ENCODE measurements at places on chromosomes 1 and 21. TPM values are rescaled to one million over a fixed set of nuclear protein-coding genes. Genes with fewer than 3 reads are reported as not detected.
A peak's percentile ranks its signal among the peaks of the same experiment; 100 is the strongest.

Gene USP24
- total RNA-seq = 48.4 TPM

Gene CELA2B
- total RNA-seq = not detected

Gene CFAP107
- total RNA-seq = not detected

Gene SNX7
- total RNA-seq = not detected

Gene LPAR3
- 0.21 TPM for total RNA-seq

Gene PEA15
- 70.9 TPM for total RNA-seq

Gene GRIK3
- total RNA-seq = not detected

DNA sequence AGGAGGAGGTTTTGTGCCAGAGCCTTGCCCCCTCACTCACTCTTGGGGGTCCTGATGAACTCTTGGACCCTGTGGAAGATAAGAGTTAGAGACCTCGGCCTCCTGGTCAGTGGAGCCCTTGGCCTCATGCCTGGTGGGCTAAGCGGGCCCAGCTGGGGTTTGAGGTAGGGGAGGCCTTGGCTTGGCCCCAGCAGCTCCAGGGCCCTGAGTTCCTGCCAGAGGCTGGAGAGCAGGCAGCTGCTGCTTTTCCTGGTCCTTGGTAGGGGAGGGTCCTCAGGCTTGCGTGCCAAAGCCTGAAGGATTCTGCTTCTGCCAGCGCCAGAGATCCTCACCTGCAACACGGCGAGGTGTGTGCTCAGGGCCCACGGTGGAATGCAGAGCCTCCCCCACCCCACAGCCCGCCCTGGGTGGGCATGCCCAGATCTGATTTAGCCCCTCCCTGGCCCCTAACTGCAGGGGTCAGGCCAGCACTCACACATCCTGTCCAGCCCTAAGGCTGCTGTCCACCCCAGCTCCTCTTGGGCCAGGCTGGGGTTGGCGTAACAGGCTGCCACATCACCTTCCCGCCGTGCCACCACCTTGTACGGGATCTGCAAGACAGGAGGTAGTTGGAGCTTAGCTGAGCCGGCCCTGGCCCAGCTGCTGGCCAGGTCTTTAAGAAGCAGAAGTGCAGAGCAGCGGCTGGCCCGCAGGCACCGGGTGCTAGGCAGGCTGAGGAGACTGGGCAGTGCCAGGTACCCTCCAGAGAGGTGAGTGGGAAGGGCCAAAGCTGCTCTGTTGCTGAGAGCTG is 4.7 kb downstream of the GALE start:
- DNase-seq = no peak

DNA sequence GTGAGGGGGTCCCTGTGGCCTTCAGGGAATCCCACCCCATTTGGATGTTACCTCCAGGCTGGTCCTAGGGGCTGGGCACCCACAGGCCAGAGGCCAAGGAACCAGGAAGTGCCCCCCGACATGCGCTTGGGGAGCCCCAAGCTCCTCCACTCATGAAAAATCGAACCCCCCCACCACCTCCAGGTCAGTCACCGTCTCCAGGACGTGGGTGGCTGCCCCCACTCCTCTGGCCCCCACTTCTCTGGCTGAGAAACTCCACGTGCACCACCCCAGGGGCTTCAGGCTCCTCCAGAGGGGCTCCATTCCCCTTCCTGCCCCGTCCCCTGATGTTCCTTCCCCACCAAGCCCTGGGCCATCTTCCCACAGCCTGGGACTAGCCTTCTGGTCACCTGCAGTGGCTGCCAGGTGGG is 30.5 kb upstream of the POFUT2 start:
- DNase-seq = no peak

DNA sequence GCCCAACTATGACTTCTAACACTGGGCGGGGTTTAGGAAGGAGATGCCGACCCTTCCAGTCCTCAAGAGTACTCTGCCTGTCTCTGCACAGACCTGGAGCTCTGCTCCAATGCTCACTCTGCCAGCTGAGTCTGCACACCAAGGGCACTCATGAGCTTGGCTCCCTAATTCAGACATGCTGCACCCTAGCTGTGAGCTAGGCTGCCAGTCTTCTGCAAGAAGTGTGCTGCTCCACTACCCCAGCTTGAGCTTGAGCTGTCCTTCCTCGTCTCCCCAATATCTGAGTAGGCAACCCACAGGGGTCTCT is 13.2 kb downstream of the TP53BP2 start:
- peak; percentile 65 for DNase-seq

GRCh38 chr1:31869449-31869848 is 53.6 kb upstream of the SPOCD1 start:
- DNase-seq = no peak

- peak; percentile 74 for DNase-seq
Measured at GRCh38 chr21:31142600-31142999, 104.3 kb upstream of the KRTAP19-8 start.

DNA sequence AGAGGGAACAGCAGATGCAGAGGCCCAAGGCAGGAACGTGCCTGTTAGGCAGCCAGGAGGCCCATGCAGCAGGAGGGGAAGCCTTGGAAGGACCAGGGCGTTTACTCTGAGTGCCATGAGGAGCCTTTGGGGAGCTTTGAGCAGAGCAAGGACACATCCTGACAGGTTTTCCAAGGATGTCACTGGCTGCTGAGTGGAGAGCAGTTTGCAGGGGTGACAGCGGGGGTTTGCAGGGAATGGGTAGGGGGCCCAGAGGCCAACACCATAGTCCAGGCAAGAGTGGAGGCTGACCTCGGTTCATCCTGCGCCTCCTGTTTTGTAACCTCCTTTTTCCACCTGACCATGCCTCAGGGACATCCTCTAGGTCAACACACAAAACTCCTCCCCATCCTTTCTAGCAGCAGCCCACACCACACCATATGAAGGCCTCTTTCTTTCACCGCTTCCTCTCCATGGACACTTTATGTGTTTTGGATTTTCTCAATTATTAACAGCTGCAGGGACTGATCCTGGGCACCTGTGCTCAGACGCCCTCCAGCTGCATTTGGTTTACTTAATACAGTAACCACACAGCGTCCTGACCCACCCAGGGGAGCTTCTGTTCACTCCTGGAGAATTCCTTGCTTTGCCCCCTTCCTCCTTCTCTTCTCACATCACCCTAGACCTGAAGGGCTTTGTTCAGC is 528.5 kb downstream of the MATN1 start:
- no peak for DNase-seq
